Activated CD8-positive, alpha-beta memory T cell treated with anti-CD3 and anti-CD28 coated beads for 48 hours (primary cell): ENCODE measurements at places on chromosomes 11 and 22.

- DNase-seq, result no peak
Observed at GRCh38 chr11:64095273-64095817, 59.6 kb downstream of the FLRT1 start.

- no peak for DNase-seq
Observed at GRCh38 chr11:78164471-78164870, 24.0 kb downstream of the KCTD21 start.

DNA sequence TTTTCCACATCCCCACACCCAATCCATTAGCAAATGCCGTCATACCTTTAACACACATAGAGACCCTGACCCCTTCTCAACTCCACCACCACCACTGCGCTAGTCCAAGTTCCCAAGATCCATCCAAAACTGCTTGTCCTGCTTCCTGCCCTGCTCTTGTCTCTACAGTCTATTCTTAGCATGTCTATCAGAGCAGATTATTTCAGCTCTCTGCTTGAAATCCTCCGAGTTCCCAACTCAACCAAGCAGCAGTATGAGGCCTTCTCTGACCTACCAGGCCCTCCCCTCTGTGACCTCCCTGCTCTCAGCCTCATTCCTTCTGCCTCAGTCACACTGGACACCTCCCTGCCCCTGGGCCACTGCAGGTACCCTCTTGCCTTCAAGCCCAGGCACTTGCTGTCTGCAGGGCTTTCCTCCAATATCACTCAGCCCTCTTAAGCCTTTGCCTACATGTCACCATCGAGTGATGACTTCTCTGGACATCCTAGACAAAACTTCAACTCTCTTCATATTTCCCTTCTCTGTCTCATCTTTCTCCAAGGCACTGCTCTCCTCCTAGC, 134.6 kb downstream of the SPATA19 start:
- DNase-seq, result no peak

- no peak for DNase-seq
Observed at GRCh38 chr11:34351687-34352469, 5.9 kb downstream of the ABTB2 start.

DNA sequence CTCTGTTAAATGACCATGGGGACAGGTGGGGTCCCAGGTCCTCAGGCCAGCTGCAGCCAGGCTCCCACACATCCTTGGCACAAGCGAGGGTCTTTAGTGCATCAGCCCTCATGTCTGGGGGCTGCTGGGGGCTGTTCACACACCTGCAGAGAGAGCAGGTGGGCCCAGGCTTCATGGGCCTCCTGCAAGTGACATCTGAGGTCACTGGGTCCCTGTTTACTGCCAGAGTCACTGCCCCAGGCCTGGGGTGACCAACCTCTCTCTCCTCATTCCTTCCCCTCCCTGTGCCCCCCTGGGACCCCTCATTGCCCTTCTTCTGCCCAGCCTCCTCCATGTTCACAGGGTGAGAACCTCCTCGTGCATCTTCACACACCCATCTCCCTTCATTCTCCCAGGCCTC, 92.4 kb downstream of the RTL6 start:
- DNase-seq, result no peak

- DNase-seq, result peak; percentile 13
Observed at GRCh38 chr11:74449369-74449931, 17.9 kb downstream of the KCNE3 start.

- no peak for DNase-seq
Observed at GRCh38 chr11:132809070-132809469, 723.2 kb downstream of the OPCML start.

GRCh38 chr22:20792966-20793728, 19.2 kb downstream of the SERPIND1 start:
- no peak for DNase-seq

DNA sequence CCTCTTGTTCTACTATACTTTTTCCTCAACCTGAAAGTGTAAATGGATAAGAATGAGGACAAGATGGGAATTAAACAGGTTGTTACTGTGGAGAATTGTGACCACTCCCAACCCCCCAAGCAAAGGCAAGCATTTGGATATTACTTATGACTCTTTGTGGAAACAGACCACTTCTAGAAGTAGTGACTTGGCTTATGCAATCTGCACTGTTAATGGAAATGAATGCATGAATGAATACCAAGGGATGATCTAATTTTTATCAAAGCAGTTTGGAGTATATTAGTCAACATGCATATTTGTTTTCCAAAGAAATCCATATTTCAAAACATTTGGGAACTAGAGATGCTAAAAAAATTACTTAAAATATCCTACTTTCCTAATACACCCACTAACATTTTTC, 35.3 kb downstream of the AMOTL1 start:
- DNase-seq, result no peak

- DNase-seq, result no peak
Observed at GRCh38 chr11:130304651-130305050, 10.1 kb downstream of the ZBTB44 start.
